Spinal cord (tissue), 10 donors: ENCODE measurements at places on chromosomes 1 and 21. TPM values are rescaled to one million over a fixed set of nuclear protein-coding genes. Genes with fewer than 3 reads are reported as not detected.

DCST2 gene
- 1.0 TPM for total RNA-seq

NMNAT2 gene
- 20.8 TPM for total RNA-seq

GRCh38 chr1:192580351-192580962, 4.9 kb downstream of the RGS1 start:
- no peaks in the 10 kb centered on the region for H3K4me1 ChIP-seq
- H3K4me3 ChIP-seq: no peak overlapping the region
- H3K27ac ChIP-seq: no peak overlapping the region
- no peaks in the 10 kb centered on the region for H3K36me3 ChIP-seq
- no peaks in the 10 kb centered on the region for H3K27me3 ChIP-seq

DNA sequence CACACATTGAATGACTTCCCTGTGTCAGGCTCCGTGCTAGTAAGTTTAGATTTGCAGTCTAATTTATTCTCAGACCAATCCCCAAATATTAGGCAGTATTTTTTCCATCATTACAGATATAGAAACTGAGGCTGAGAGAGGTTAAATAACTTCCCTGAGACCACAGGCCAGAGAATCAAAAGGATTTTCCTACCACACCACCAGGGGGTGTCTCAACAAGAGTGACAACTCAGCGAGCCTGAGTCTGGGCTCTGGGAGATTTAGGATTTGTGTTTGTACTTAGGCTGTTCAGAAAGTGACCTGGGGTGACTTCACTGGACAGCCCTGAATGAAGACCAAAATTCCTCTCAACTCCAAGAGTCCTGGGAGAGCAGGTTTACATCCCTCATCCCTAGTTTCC, 13.3 kb upstream of the LCE5A start:
- H3K27ac ChIP-seq: no peak overlapping the region
- no peaks in the 10 kb centered on the region for H3K4me1 ChIP-seq
- H3K36me3 ChIP-seq: no peaks in the 10 kb centered on the region
- DNase-seq: no peak
- H3K27me3 ChIP-seq: no peaks in the 10 kb centered on the region
- no peak overlapping the region for H3K4me3 ChIP-seq

GRCh38 chr21:44293551-44294231, 6.2 kb upstream of the PFKL start:
- no peaks in the 10 kb centered on the region for H3K27me3 ChIP-seq
- H3K4me1 ChIP-seq: peaks cover 29% of the 10 kb centered on the region
- no peaks in the 10 kb centered on the region for H3K36me3 ChIP-seq
- no peak for DNase-seq
